Calu3 (cell line): ENCODE measurements at places on chromosomes 2 and 18.

DNA sequence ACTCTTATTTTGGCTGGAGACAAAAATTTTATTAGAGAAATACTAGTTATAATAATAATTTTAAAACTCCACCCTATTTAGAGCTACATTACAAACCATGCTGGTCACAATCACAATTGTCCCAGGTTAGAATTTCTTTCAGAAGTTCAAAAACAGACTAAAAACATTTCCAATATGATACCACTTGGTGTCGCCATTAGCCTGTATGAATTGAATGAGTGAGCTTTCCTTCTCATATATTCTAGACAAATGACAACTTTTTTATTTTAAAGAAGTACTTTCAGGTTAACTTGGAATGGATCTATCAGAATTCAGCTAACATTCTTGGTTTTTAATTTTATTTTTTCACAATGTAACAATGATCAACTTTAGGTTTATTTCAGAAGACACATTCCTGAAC lies 48.0 kb downstream of the SERPINB8 start:
- DNase-seq: no peak

DNA sequence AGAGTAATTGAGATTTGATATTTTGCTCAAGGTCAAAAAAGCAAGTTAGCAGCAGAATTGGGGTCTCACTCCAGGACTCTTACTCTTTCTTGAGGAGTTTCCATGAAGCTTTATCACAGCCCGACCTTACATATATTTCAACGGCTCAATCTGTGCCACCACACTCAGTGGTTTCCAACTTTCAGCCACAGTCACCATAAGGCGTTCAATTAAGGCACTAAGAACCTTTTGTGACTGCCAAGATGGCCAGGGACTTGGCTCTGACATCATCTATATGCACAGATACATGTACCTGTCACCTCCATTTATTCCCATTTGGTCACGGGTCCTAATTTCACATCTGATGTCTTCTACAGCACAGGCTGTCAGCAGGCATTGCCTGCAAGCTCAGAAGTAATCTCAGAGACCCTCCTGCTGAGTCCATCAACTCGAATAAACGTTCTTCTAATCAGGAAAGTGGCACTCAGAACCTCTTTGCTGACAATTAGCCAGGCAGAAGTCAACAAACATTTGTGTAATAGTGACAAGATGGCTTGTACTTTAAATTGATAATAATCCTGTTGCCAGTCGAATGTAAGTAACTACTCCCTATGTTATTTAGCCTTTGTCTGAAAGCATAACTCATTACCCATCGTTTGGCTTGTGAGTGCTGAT lies 16.1 kb downstream of the DYTN start:
- no peak for DNase-seq

DNA sequence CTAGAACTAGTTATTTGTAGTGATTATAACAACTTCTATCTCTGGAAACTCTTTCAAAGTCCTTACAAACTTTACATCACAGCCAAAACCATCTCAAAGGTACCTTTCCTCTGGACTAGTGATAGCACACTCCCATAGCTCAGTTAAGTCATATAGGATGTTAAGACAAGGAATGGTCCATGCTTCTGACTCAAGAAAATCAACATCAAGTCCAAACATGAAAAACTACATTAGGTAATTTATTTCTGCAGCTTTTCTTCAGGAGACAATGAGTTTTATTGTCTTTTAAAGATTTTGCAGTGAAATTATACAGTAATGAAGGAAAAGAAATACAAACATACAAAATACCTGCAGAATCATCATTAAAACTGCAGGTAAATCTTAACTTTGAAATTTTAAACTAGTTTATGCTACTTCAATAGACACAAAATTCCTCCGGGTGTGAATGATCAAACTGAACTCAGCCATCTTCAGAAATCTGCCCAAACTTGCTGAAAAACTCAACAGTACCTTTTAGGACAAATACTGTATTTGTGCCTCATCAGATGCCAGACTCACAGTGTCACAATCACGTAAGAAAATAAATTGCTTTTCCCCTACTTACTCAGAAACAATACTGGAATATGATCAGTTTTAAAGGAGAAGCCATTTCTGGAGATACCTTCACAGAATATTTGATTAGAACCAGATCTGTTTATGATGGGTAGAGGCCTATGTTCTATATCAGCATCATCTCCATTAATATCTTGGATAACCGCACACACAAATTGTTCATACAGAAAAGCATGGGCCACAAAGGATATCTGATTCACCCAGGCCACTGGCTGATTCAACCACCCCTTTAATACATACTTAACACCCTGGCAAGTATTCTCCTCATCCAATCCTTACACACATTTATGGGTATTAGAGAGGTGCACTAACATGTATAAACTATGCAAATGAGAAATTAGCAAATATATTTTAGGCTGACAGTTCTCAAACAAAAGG lies 2.6 kb downstream of the TMEM131 start:
- no peak for DNase-seq

DNA sequence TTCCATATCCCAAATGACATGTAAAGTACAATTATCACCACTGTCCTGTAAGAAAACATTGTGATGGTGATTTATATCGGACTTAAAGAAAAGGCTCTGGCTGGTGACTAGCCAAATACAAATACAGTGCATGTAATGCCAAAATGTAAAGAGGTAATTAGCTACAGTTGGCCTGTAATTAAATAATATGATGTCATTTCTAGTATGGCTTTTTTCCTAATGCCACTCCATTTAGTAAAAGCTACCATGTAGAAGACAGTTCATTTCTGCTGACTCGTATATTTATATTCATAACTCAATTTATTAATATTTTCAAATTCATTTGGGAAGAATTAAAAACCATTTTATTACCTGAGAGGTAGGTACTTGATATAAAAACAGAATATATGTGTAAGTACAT lies 815.7 kb downstream of the ERBB4 start:
- no peak for DNase-seq

GRCh38 chr2:240513549-240514287 lies 44.1 kb downstream of the ANKMY1 start:
- DNase-seq: peak; percentile 90

DNA sequence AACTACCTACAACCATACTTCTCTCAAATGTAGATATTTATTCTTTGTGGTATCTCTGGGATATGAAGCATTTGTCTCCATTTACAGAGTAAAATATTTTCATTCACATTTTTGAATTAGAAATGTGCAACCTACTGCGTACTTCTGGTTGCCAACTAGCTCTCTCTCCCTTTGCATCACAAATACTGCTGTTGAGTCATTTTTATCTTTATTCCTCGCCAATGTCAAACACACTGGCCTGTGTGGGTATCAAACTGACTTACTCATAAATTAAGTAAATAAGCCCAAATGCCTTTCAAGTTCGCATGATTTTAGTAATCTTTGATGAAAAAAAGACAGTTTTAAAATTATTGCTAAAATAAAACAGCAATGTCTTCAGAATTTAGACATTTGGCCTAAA lies 67.3 kb downstream of the STAT4 start:
- no peak for DNase-seq

GRCh38 chr2:109238580-109238979 lies 109.6 kb downstream of the SH3RF3 start:
- DNase-seq: no peak

DNA sequence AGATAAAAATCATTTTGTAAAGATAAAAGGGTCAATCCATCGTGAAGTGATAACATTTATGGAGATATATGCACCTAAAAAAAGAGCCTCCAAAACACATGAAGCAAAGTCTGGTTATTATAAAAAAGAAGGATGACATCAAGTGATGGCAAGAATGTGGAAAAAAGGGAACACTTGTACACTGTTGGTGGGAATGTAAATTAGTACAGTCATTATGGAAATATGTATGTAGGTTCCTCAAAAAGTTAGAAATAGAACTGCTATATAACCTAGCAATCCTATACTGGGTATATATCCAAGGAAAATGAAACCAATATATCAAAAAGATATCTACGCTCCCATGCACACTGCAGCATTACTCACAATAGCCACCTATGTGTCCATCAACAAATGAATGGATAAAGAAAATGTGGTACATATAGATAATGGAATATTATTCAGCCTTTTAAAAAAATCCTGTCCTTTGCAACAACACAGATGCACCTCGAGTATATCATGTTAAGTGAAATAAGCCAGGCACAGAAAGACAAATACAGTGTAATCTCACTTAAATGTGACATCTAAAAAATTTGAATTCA lies 28.9 kb downstream of the ABCB11 start:
- no peak for DNase-seq

- DNase-seq: no peak
Measured at GRCh38 chr2:240762249-240762648, 57.8 kb downstream of the KIF1A start.

DNA sequence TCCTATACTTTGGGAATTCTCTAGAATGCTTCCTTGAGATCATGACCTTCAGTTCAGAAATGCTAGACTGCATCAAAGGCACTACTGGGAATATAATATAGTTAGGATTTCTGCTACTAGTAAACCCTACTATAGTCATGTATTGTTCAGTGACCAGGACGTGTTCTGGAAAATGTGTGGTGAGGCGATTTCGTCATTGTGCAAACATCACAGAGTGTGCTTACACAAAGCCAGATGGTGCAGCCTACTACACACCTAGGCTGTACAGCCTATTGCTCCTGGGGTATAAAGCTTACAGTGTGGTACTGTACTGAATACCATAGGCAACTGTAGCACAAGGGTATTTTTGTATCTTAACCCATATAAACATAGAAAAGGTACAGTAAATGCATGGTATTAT lies 13.0 kb downstream of the CXCR4 start:
- DNase-seq: peak; percentile 8

GRCh38 chr18:69974365-69974764 lies 26.7 kb upstream of the CD226 start:
- DNase-seq: no peak

DNA sequence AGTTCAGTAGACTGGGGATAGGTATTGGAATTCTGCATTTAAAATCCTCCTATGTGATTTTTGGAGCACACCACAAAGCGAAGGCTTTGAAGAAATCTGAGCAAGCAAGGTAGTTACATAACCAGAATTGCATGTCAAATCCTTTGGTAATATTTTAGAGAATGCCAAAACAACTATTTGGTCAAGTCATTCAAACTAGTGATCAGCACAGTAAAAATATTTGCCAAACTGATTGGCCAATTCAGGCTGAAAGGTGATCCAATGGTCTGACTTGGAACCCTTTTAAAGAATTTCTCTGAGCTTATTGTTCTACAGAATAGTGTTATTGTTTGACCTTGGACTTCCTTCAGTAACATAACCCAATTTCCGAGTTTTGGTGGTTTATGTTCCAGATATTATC lies 214.2 kb upstream of the ETAA1 start:
- no peak for DNase-seq

- DNase-seq: no peak
Measured at GRCh38 chr2:73107211-73107926, 5.4 kb downstream of the RAB11FIP5 start.

DNA sequence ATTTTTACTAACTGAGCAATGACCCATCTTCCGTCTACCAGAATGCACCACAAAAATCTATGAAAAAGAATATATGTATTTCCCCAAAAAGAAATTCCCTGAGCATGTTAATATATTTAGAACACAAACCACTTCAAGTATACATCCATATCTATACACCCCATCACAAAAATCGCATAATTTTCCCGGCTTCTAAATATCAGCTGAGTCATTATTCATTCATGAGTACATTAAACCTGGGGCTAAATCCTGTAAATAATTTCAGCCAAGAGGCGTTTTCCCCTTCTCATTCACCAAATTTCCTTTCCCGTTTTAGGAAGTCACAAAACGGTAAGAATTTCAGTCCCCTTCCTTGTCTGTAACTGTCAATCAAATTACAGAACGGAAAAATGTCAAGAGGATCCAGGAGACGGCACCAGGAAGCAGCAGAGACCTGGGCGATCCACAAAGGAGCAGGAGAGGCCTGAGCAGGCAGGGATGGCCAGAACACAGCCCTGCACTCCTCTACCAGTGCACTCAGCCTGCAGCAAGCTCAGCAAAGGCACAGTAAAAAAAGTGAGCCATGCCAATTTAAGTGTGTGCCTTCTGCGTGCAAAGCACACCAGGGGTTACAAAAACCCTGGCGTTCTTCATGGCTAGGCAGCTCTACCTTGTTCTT lies 300.7 kb downstream of the TCF4 start:
- DNase-seq: no peak

- DNase-seq: no peak
Measured at GRCh38 chr2:96324721-96325040, 436 bp upstream of the ITPRIPL1 start.

DNA sequence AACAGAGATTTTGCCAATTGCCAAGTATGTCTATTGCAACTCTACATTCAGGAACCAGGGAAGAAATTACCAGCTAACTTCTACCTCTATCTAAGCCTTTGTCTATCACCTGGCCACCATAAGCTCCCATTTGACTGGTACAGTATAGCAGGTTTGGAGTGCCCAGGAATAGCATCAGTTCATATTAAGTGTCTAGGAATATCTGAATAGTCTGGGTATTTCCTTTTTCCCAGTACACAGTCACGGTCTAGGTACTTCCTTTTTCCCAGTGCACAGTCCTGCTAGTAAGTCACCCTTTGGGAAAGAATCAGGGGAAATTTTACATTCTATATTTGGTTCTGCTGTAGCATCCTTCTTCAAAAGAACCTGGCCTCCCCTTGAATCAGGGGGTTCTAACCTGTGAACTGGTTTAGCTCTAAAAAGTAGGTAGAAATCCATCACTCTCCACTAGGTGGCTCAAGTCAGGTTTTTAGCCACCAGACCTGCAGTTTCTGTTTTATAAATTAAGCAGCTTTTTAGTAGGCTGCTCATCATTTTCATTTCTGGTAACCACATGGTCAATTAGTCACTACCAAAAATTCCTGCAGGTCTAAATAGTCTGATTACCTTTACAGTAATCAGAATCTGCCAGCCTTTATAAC lies 49.3 kb upstream of the DNAJC10 start:
- peak; percentile 31 for DNase-seq

- peak; percentile 56 for DNase-seq
Measured at GRCh38 chr2:173355132-173355865, 627 bp downstream of the CDCA7 start.

DNA sequence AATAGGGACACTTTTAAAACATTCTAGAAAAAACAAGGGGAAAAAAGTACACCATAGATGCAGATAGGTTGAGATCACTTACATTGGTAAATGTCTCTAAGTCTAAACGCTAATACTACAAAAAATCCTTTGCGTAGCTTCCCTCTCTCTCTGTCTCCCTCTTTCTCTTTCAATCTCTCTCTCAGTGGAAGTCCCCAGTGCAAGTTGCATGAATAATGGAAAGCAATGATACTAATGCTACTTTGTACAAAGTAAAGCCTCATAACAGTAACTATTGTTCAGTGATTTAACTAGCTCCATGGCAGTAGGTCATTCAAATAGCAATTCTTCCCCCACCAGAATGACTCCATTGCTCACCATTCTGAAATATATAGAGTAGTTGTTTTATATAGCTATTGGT lies 12.8 kb downstream of the MEIS1 start:
- no peak for DNase-seq

DNA sequence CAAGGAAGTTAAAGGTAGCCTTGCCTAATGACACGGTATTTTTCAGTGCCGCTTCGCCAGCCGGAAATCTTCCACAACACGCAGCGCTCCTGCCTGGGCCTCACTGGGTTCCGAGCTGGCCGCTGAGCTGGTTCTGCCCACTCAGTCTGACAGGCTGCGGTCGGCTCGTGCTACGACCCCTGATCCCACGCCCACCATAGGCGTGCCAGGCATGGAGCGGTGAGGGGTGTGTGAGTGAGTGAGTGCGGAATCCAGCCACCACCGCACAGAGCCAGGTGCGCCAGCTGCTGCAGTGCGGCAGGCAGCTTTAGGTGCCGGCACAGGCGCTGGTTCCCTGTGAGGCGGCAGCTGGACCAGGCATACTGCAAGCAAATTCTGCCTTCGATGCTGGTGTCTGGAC lies 407.9 kb downstream of the DCC start:
- DNase-seq: no peak
